ENCODE measurements at places on chromosomes 11 and 22.

- DNase-seq, result no peak
Measured at GRCh38 chr22:47343611-47344010, 581.2 kb downstream of the TBC1D22A start.

GRCh38 chr22:23192558-23192957 lies 12.2 kb downstream of the BCR start:
- no peak for DNase-seq

DNA sequence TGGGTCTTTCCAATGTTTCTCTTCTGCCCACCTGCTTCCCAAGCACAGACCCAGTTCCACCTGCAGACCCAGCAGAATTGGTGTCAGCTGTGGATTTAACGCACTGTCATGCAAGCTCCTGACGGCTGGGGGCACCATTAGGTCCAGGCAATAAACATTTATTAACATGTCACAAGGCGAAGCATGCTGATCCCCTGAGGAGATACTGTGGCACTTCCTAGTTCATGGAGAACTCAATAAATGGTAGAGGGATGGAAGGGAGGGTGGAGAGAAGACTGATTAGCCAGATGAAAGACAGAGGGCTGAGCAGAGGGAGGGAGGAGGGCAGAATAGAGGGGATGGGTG lies 68.3 kb upstream of the TSPAN18 start:
- DNase-seq, result peak; percentile 68

- no peak for DNase-seq
Measured at GRCh38 chr11:16863389-16863788, 124.9 kb downstream of the C11orf58 start.

DNA sequence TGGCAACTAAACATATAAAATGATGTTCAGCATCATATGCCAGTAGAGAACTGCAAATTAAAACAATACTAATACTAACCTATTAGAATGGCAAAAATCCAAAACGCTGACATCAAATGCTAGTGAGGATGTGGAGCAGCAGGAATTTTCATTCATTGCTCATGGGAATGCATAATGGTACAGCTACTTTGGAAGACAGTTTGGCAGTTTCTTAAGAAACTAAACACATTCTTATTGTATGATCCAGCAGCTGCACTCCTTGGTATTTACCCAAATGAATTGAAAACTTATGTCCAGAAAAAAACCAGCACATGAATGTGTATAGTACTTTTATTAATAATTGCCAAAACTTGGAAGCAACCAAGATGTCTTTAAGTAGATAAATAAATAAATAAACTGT lies 258.0 kb downstream of the TENM4 start:
- no peak for DNase-seq

- DNase-seq, result no peak
Measured at GRCh38 chr11:41274831-41275230, 184.6 kb downstream of the LRRC4C start.

DNA sequence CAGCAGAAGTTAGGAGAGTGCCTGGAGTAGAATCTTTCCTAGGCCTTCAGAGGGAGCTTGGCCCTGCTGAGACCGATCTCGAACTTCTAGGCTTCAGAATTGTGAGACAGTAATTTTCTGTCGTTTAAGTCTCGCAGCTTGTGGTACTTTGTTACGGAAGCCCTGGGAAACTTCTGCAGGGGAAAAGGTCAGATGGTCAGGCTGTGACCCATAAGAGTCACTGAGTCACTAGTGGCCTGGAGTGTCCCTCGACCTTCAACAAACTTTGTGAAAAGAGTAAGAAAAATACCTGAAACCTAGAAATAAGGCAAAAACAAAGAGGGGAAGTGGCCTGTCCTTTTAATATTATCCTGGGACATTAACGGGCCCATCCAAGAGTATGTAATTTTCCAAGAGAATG lies 34.6 kb downstream of the CSNK2A3 start:
- no peak for DNase-seq

DNA sequence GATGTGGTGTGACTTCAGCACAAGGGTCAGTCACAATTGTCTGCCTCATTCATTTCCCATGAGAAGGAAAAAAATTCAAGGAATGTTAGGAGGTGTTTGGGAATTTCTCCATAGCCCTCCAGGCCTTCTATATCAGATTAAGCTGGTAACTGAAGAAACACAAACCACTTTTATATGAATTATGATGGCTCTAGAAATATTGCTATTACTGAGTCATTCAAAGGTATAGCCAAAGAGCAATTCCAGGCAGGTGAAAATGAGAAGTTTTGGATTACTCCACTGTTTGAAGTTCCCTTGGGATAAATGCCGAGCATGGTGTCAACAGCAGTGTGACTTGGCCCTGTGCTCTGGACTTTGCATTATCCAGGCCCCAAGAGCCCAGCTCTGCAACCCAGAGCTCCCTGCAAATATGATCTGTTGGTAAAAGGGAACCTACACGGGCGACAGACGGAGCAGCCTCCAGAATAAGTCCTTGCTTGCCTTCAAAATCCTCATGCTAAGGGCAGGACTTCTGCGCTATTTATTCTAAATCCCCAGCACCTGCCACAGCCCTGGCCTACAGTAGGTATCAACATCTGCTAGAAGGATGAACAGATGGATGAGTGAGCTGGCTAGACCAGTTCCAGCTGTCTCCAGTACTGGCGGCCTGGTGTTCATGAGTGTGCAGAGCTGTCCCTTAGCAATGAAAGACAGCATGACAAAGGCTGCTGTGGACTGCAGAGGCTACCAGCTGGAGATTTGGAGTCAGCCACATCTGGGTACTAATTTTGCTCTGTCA lies 67.5 kb upstream of the ZBED5 start:
- DNase-seq, result no peak

DNA sequence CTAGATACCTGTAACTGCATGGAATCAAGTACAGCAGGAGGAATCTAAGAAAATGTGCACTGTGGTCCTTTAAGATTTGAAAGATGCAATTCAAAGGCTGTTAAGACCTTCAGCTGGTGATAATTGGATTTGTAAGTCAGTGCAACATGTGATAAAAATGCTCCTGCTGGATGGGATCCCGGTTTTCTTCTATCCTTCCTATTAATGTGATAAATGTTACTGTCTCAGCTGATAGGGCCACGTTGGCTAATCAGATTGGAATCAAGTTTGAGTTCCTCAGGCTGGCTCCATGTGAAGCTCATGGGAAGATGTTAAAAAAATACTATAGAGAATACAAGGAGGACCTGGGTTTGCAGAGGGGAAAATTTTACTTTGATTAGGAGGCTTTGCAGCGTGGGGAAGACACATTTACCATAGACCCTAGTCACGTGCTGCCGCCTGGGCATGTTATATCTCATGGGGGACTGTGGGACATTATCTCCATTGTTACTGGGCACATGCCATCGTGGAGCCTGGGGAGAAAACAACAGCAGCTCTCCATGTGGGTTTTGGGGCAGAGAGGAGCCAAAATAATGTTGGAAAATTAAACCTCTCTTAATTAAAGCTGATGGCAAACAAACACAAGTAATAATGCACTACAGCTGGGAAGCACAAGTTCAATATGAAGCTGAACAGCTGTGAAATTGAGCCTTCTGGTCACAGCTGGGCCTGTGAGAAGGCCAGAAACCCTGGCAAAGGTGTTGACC lies 652.5 kb downstream of the NTM start:
- DNase-seq, result no peak

GRCh38 chr22:28810821-28811491 lies 10.6 kb upstream of the XBP1 start:
- DNase-seq, result no peak

DNA sequence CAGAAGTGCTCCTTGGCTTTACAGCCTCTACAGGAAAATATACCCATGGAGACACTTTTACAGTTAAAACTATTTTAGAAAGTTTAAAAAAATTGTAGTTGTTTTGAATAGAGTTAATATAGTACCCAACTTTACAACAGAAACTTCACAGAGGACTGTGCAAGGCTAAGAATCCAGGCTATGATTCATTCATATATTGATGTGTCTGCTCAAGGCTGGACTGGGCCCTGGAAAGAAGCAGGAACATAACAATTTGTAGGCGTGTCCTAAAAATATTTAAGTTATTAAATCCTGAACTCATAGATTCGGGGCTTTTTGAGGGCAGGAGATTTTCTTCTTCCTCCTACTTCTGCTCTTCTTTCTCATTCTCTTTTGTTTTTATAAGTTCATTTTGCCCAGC lies 291.5 kb upstream of the CCDC179 start:
- DNase-seq, result no peak

DNA sequence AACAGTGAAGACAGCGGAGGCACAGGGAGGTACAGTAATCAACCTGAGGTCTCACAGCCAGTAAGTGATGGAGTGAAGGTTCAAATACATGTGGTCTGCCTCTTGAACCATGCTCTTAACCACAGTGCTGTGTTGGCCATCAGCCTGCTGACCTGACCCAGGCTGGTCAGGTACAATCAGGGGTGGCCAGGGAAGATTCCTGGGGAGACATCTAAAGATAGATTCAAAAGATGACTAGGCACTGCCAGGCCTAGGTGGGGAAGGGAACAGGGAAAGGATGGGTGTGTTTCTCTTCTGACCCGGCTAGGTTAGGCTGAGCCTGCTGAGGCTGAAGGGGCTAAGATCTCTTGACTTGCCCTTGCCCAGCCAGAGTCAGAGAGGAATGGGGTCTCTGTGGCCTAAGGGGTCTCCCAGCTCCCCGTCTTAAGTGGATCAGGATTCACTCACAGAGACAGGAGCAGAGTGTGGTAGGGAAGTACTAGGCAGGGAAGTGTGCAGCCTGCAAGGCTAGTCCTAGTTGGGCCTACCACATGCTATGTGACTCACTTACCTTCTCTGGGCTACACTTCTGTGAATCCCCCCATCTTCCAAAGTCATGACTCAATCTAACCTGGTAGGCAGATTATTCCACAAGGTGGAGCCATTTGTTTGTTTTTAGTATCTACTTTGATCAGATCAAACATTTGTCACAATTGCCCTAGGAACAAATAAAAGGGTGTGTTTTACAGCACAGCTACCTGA lies 10.4 kb upstream of the SREBF2 start:
- peak; percentile 45 for DNase-seq

DNA sequence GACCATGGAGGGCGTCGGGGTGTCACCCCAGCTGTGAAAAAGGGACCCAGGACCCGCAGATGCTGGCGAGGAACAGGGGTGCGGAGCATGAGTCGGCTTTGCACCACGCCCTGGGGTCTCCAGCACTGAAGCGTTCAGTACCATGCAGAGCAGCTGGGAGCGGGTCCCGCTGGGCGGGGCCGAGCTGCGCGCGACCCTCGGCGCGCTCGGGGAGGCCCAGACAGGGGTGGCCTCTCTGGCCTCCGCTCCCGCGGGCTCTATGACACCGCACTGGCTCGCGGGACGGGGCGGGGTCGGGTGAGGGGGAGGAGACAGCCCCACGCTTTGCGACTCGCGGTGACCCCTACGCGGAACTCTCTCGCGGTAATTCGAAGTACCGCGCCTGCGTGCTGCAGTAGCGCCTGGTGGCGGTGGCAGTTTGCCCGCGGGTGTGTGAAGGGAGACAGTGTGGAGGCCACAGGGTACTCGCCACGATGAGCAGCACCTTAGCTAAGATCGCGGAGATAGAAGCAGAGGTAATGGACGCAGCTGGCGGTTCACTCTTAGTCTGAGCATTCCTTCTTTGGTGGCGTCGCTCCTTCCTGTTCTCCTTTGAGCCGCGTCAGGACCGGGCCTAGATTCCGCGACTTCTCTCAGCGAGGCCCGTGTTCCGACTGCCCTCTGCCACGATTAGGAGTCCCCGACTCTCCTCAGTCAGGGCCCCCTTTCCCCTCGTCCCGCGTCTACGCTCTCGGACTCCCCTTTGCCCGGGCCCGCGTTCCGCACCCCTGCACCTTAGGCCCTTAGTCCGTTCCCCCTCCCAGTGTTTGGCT lies at the start of gene DRG1:
DRG1 (plus strand) TSS at position 394 of the 812 bp plus-strand sequence; CDS start at position 474, 80 bp downstream.
- peak; percentile 99 for DNase-seq

DNA sequence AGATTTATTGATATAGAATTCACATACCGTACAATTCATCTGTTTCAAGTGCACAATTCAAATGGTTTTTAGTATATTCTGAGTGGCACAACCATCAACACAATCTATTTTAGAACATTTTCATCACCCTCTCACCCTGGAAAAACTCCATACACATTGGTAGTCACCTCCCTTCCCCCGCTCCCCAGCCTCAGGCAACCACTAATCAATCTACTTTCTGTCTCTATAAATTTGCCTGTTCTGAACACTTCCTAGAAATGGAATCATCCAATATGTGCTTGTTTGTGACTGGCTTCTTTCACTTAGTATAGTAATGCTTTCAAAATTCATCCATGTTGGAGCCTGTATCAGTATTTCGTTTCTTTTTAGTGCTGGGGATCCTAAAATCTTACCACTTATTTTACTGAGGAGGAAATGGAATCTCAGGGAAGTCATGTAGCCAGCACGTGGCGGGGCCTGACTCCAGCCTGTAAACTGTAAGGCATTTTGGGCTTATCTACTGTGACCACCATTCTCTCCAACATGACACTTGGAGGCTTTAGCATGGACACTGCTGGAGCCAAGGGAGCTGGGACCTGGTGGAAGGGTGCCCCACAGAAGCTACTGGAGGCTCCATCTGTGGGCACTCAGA lies 905 bp upstream of the UCP3 start:
- DNase-seq, result no peak

GRCh38 chr11:25247336-25247735 lies 750.5 kb downstream of the LUZP2 start:
- no peak for DNase-seq

DNA sequence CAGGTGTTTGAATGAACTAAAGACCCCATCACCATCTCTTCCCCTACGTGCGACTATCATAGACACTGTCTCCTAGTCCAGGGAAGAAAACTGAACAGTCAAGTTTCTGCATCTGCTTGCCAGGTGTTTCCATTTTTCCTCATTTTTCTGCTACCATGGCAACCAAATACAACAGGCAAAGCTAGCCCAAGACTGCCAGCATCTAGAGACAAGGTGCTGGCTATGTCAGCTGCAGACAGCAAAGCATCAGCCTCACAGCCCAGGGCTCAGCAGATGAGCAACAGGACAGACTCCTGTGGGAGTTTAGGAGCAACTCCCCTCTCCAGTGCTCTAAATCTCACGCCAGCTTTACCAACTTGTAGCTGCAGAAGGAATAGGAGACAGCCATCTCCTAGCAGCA lies 124.3 kb downstream of the C11orf58 start:
- DNase-seq, result peak; percentile 46

DNA sequence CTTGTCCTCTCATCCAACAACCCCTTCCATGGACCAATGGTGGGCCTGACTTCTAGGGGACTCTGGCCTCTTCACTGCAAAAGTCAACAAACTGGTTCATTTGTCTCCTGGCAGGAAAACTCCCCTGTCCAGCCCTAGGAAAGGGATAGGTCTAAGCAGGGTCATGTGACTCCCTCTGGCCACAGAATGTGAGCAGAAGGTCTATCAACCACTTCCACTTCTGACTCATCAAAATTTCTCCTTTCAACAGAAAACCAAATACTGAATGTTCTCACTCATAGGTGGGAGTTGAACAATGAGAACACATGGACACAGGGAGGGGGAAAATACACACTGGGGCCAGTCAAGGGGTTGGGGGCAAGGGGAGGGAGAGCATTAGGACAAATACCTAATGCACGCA lies 1.3 kb upstream of the ISX start:
- no peak for DNase-seq

Data from SK-N-SH (cell line).